ENCODE measurements at places on chromosomes 12 and 14. TPM values are rescaled to one million over a fixed set of nuclear protein-coding genes. Genes with fewer than 3 reads are reported as not detected.

FIGNL2 gene
- total RNA-seq, result 0.73 TPM

RGS6 gene
- not detected for total RNA-seq

ETFBKMT gene
- 2.6 TPM for total RNA-seq

EID3 gene
- 5.8 TPM for total RNA-seq

PRH2 gene
- total RNA-seq, result not detected

SVOP gene
- total RNA-seq, result not detected

FZD10 gene
- not detected for total RNA-seq

TSPAN9 gene
- 65.5 TPM for total RNA-seq

ATXN2 gene
- total RNA-seq, result 32.1 TPM

LIN7A gene
- 2.6 TPM for total RNA-seq

ADAM20 gene
- 0.47 TPM for total RNA-seq

SLC35F4 gene
- total RNA-seq, result not detected

CHGA gene
- total RNA-seq, result 0.29 TPM

PRB3 gene
- not detected for total RNA-seq

ARHGAP9 gene
- total RNA-seq, result 0.24 TPM

PNP gene
- 170 TPM for total RNA-seq

OR6C4 gene
- not detected for total RNA-seq

KRT72 gene
- total RNA-seq, result not detected

RNU4-1 gene
- under 0.01 TPM for total RNA-seq

TMTC2 gene
- 6.2 TPM for total RNA-seq

INHBE gene
- not detected for total RNA-seq

TAS2R13 gene
- total RNA-seq, result not detected

TMPO gene
- total RNA-seq, result 58.0 TPM

OR11H6 gene
- total RNA-seq, result not detected

HEBP1 gene
- 37.2 TPM for total RNA-seq

POC1B gene
- total RNA-seq, result 21.5 TPM

KRT83 gene
- total RNA-seq, result not detected

HOXC5 gene
- total RNA-seq, result 0.12 TPM

ZNF140 gene
- 15.5 TPM for total RNA-seq

TSPAN19 gene
- total RNA-seq, result 0.35 TPM

HOXC11 gene
- total RNA-seq, result 0.23 TPM

HOXC6 gene
- total RNA-seq, result 0.70 TPM

LMNTD1 gene
- total RNA-seq, result 0.82 TPM

GARIN6 gene
- not detected for total RNA-seq

IFI27L1 gene
- 18.0 TPM for total RNA-seq

GCN1 gene
- total RNA-seq, result 96.0 TPM

ACVRL1 gene
- total RNA-seq, result 933 TPM

ERBB3 gene
- 0.53 TPM for total RNA-seq
